Stimulated activated CD8-positive, alpha-beta memory T cell treated with anti-CD3 and anti-CD28 coated beads, Interleukin-4, amount 100 ng/mL, for 4 hours (primary cell): ENCODE measurements at places on chromosomes 5 and 9.

- no peak for DNase-seq
Observed at GRCh38 chr5:2817031-2817603, 65.6 kb upstream of the IRX2 start.

DNA sequence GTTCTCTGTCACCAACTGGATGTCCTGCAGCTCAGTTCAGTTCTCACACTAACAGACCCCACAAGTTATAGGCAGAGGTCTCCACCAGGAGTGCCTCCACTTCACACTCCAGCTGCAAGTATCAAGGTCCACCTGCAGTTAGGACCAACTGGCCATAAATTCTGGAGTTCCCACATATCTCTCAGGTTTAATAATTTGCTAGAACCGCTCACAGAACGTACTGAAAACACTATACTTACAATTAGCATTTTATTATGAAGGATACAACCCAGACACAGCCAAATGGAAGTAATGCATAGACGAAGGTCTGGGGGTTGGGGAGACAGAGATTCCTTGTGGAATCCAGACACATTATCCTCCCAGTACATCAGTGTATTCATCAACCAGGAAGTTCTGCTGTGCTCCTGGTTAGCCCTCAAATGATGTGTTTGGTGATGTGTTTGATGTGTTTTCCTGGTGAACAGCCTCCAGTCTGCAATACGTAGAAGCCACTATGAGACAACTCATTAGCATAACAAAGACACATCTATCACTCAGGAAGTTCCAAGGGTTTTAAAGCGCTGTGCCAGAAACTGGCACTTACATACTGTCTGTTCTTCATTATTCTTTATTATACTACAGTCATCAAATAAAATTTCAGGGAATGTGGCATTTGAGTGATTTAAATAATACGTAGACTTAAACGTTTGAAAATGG, 25.4 kb downstream of the OGN start:
- no peak for DNase-seq

GRCh38 chr9:18591261-18591660, 117.3 kb downstream of the ADAMTSL1 start:
- DNase-seq, result no peak

GRCh38 chr5:138978581-138978980, 103.4 kb upstream of the LRRTM2 start:
- DNase-seq, result no peak

- DNase-seq, result no peak
Observed at GRCh38 chr5:39518516-39518915, 93.7 kb upstream of the DAB2 start.
